Neural crest cell (in vitro differentiated cells): ENCODE measurements at places on chromosomes 5 and 9.

- no peak for DNase-seq
Observed at GRCh38 chr5:173326501-173326960, 1.7 kb downstream of the STC2 start.

DNA sequence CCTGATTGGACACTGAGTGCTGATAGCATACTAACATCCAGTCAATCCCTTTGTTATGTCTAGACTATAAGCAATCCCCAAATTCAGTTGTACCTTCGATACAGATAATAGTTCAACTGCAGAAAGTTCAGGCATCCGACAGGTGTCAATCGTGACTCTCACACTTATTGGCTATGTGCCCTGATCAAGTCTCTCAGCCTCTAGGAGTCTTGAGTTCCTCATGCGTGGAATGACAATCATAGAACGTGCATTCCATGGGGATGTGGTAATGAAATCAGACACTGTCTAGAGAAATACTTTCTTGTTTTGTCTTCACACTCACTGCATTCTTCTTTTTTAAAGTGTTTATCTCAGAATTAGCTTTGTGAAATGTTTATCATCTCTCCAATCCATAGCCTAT is 4.8 kb downstream of the ANKRD34B start:
- DNase-seq: no peak

DNA sequence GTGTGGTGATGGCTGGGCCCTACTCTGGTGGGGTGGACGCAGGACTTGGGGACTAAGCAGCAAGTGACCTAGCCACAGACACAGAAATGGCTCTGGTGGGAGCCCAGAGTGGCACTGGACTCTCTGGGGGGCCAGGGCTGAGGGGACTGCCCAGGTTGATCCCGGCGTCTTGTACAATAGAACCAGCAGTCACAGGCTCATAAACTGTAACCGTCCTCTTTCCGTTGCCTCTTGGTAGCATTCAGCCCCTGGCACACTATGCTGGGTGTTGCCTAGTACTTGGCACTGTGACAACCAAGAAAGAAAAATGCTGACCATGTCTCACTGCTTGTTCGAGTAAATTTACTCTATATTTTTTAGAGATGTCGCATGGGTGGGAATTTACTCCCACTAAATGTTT is 80.5 kb downstream of the DAB2IP start:
- DNase-seq: no peak

DNA sequence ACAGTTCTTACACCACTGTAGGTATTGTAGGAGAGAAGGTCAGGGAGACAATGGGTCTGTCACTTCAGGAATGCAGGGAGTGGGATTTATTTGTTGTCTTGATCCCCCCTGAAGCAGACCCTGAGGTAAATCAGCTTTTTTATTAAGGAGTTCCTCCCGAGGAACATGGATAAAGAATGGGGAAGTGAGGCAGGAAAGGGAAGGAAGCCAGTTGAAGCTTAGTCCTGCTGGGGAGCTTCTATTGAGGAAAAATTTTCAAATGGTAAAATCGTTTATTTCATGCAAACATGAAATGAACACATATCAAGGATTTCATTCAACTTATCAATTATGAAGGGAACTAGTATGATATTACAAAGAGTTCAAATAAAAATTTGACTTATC is 318.6 kb upstream of the PIK3R1 start:
- no peak for DNase-seq

DNA sequence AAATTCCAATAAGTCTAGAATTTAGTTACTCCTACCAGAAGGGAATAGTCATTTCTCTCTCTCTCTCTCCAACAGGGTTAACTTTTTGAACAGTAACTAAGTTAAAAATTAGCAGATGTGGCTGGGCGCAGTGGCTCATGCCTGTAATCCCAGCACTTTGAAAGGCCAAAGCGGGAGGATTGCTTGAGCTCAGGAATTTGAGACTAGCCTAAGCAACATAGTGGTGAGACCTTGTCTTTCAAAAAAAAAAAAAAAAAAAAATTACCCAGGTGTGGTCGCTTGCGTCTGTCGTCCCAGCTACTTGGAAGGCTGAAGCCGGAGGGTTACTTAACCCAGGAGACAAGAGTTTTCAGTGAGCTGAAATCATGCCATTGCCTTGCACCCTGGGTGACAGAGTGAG is 639.7 kb downstream of the PTPRD start:
- no peak for DNase-seq

DNA sequence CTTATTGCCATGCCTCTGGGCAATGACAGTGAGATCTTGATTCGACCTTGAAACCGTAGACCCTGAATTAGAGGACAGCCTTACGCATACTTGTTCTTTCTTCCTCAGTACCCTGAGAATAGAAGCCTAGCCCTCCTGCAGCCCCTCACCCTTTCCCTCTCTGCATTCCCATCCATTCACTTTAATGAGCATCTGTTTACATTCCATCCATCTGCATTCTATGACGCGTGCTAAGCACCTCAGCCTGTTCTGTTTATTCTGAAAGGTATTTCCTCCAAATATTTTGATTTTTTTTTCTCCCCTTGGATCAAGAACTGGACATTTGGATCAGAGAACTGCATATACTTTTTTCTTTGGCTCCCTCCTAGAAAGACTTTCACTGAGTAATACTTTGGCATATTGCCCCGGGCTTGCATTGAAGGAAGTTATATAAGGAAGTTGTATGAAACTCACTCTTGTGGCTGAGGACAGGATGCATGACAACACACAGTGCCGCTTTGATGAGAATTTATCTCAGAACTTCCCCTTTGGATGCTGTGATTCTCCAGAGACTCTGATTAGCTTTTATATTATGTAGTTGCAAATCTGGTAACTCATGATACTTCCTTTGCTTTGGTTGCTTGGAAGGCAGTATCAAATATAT is 15.7 kb downstream of the TMEM8B start:
- no peak for DNase-seq

DNA sequence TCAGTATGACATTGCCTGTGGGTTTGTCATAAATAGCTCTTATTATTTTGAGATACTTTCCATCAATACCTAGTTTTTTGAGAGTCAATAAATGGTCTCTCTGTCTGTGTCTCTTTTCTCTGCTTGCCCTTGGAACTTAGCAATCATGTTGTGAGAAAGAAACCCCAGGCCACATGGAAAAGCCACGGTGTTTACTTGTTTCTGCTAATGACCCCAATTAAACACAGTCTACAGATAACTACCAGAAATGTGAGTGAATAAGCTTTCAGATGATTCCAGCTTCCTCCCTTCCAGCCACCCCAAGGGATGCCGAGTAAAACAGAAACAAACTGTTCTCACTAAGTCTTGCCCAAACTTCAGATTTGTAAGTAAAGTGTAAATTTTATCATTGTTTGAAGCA is 584.9 kb downstream of the MAT2B start:
- DNase-seq: no peak

- DNase-seq: no peak
Observed at GRCh38 chr5:66840511-66841013, 244.4 kb downstream of the MAST4 start.

GRCh38 chr5:39100301-39100850 is 26.2 kb upstream of the RICTOR start:
- no peak for DNase-seq

GRCh38 chr5:94793113-94793815 is 174.8 kb downstream of the SLF1 start:
- no peak for DNase-seq

- no peak for DNase-seq
Observed at GRCh38 chr5:33671700-33672291, 220.0 kb downstream of the ADAMTS12 start.

DNA sequence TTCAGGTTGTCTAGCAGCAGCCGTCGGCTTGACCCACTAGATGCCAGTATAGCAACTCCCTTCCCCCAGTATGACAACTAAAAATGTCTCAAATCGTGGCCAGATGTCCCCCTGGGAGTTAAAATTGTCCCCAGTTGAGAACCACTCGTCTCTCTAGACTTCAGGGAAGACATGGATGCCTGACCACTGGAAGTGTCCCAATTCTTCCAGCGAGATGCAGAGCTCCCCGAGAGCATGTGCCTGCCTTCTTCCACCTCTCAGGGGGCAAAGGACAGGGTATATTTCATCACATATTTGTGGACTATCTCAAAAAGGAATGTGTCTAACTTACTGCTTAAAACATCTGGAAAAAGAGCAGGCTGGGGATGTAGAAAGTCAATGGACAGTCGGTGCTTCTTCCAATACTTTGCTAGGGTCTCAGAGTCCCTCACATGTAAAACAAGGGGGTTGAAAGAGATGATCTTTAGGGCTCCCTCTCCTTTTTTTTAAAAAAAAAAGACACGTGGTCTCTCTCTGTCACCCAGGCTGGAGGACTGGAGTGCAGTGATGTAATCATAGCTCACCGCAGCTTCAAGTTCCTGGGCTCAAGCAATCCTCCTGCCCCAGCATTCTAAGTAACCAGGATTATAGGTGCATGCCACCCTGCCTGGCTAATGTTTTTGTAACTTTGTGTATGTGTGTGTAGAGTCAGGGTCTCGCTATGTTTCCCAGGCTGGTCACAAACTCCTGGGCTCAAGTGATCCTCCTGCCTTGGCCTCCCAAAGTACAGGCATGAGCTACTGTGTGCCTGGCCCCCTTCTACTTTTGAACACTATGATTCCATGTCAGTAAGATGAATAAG is 190.6 kb downstream of the DAB2IP start:
- DNase-seq: no peak

DNA sequence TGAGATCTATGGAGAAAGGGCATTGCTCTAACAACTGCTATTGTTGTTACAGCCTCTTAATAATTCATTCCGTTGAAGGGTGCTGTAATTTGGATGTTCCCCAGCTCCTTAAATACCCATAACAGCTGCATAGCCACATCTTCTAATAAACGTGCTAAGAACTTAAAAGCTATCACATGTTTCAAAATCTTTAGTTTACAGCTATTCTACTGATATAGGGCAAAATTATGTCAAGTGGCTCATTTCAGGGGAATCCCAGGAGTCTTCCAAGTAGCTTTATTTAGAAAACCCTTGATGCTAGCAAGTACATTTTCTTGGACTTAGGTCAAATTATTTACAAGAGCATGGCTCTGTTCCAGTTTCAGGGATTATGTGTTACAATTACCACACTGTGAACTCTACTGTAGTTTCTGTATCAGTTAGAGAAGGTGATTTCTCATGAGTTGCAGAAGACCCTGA is 990.4 kb upstream of the ACO1 start:
- DNase-seq: no peak

DNA sequence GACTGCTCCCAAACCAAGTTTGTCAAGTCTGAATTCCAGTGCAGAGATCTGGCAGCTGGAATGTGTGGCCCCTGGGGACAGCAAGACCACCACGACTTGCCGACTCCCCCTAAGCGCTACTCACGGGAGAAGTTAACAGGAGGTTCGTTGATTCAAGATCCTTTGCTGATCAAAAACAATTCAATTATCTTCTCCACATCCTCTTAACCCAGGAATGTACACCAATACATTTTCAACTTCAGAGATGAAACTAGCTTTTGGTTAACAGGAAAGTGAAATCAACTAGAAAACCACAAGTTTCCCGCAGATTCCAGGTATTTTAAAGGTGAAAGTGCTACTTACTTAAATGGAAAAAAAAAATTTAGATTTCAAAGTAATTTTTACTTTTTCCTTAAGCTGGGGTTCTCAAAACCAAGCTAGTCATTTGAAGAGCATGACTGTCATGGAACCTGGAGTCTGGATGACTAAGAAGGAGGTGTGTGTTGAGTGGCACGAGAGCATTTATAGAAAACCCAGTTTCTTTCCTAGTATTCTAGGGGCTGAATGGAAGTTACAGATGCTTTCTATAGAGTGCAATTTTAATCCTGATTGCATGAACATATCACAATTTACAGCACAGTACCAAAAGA is 257.5 kb upstream of the PANK3 start:
- DNase-seq: no peak

DNA sequence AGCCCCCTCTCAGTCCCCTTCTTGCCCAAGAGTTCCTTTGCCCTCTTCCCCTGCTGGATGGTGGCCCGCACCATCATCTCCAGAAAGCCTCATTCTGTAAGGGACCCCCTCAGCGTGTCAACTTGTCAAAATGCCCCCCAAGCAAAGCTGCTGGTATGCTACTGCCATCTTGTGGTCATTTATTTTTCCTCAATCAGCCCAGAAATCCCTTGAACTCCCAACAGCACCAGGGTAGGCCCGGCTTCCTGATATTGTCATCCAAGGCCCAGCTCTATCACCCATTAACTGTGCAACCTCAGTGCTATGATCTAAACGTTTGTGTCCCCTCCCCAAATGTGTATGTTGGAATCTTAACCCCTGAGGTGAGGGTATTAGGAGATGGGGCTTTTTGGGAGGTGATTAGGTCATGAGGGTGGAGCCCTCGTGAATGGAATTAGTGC is 53.2 kb upstream of the FBXW11 start:
- DNase-seq: no peak

DNA sequence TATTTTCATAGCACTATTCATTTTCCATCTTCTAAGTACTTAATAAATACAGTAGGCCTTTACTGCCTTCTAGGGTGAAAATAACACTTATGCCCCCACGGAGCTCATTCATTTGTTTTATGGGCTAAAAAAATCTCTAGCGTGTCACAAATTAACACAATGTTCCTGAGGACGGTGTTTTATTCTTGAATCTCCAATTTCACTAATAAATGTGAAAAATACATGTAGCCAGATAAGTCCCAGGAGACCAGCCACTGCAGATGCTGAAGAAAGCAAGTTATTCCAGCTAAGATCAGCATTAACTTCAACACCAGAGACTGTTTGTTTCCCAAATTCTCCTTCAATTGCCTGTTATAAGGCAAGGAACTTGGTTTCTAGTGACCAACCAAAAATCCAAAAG is 102.3 kb downstream of the MARCHF3 start:
- no peak for DNase-seq

GRCh38 chr9:114121227-114122135 is 22.4 kb upstream of the KIF12 start:
- DNase-seq: no peak

GRCh38 chr5:37717613-37718431 is 122.0 kb downstream of the GDNF start:
- no peak for DNase-seq

GRCh38 chr5:131386779-131387178 is 122.9 kb downstream of the CDC42SE2 start:
- no peak for DNase-seq

GRCh38 chr5:98106116-98107031 is 667.1 kb upstream of the RGMB start:
- no peak for DNase-seq

- no peak for DNase-seq
Observed at GRCh38 chr5:170372971-170373370, 16.2 kb downstream of the KCNMB1 start.

DNA sequence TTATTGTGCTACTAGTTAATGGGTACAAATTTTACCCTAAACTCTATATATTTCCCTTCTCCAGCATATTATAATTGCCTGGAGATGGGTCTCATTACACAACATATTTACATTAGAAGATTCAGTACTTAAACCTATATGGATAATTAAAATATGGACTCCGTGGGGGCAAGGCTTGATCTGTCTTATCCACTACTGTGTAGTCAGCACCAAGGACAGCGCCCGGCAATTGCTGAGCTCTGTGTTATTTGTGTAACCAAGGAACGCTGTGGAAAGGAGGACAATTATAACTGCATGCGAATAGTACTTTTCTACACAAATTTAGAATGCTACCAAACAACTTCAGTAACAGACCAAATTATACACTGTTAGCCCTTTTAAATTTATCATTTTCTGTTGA is 77.7 kb downstream of the DNAH5 start:
- peak; percentile 71 for DNase-seq
